ENCODE measurements at places on chromosomes 11 and 22.

GRCh38 chr11:11476971-11477645, 124.1 kb upstream of the CSNK2A3 start:
- DNase-seq: no peak

GRCh38 chr11:133834682-133835592, 10.4 kb downstream of the SPATA19 start:
- DNase-seq: peak; percentile 10

DNA sequence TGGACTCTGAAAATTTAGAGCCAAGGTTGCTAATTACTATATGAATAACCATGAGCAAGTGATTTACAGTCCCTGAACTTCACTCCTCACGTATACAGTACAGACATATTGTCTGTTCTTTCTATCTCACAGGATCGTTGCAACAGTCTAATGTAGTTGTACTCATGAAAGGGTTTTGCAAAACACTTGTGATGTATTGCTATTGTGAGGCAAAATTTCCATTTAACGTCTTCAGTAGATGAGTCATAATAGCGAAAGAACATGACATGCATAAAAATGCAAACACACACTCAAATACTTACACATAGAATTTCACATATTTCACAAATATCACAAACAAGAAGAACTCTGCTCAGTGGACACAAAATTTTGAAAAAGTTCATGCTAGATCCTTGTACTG, 134.6 kb upstream of the TRPC6 start:
- DNase-seq: no peak

GRCh38 chr22:45541382-45541979, 38.8 kb downstream of the FBLN1 start:
- no peak for DNase-seq

DNA sequence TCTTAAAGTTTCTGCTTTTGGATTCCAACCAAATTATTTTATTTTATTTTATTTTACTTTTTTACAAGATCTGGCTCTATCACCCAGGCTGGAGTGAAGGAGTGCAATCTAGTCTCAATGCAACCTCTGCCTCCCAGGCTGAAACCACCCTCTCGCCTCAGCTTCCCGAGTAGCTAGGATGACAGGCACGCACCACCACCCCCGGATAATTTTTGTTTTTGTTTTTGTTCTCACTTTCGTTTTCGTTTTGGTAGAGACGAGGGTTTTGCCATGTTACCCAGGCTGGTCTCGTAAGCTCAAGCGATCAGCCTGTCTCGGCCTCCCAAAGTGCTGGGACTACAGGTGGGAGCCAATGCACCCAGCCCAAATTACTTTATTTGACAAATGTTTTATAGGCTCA, 219.8 kb downstream of the ETS1 start:
- no peak for DNase-seq

DNA sequence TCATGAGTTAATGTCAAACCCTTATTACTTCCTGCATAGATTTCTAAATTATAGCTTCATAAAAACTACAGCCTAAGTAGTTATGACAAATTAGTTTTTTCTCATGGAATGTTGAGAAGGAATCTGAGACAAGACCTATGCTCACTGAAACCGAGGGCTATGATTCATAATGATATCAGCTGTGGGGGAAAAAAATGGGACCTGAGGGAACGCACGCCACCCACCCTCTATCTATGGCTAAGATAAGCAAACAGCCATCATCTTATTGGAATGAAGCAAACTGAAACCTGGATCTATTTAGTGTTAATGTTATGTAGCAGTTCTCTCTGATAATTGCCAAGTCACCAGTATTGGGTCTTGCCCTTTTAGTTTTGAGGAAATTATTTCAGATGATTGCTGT, 906.9 kb upstream of the RAG2 start:
- DNase-seq: no peak

DNA sequence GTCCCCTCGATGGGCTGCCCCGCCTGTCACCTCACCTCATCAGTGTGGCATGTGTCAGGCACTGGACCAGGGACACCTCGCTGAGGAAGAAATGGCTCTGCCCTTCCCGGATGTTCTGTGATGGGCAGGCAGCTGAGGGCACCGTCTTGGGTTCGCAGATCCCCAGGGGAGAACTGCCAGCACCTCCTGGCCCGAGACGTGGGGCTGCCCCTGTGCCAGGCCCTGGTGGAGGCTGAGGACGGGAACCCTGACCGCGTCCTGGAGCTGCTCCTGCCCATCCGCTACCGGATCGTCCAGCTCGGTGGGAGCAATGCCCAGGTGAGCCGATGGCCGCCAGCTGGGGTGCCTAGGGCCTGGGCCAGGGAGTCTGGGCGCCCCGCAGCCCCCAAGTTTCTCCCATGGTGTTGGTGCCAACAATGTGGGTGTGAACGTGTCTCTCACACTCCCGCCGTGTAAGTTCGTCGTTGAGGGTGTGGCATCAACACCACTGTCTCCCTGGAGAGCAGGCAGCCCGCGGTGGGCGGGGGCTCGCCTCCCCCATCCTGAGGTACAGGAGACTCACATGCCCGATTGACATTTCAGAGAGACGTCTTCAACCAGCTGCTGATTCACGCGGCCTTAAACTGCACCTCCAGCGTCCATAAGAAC, 7.3 kb upstream of the GTSE1 start:
- no peak for DNase-seq

GRCh38 chr11:18280438-18281045, 14.5 kb downstream of the SAA1 start:
- no peak for DNase-seq

DNA sequence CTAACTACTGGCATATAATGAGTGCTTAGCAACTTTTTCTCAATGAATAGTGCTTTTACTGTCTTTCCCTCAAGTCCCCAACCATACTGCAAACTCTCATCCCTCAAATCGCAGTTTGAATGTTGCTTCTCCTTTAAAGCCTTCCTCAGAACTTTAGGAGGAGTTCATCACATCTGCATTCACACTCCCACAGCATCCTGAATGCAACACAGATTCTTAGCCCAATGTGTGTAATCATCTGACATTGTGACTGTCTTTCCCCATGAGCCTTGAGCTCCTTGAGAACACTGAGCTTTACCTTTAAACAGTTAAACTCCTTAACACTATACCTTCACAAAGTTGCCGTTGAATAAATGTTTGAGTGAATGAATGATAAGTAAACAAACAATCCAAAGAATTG, 81.7 kb upstream of the FAM181B start:
- DNase-seq: no peak

DNA sequence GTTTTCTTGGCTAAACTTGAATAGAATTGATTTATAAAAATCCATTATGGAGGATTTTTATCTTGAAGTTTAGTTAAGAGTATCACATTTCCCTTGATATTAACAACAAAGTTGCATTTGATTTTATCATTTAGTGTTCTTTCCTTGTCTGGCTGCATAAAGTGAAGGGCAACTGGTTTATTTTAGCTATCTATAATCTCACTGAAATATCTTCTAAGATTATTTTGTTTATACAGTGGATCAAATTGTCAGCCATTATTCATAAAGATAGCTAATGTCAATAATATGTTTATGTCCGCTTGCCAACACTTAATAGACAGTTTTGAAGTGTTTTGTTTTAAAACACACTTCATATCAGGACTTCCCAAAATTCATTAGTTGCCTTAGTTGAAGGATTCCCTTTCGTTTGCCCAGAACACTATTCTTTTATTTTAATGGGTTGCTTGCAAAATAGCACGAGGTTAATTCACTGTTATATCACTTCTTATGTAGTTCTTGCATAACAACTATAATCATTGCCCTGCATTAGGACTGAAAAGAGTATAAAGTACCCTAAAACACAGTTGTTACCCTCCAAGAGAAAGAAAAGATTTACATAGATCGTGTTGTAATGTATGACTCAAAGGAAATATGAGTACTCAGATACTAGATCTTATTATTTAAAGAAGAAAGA, 73.0 kb downstream of the MSANTD4 start:
- DNase-seq: no peak

DNA sequence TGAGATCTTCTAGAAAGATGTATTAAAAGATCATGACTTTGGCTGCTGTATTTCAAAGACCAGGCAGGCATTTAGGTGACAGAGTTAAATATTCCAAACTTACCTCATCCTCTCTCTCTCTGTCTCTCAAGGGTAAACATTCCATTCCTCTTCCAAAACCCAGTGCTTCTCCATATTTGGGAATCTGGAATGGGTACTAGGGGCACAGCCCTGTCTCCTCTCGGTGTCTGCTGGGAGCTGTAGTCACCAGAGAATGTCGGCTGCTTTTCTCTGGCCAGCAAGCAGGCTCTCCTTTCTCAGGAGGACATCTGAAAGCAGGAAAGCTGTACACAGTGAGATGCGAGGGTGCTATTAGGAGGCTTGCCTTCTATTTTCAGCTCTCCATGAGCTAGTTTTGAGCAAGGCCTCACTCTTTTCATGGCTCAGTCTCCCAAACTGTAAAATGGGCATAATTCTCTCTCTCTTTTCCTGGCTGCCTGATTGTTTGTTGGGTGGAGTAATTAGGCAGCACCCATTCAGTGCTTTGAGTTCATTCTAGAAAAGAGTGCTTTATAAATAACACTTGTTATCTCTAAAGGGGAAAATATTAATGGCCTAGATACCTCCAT, 9.3 kb upstream of the PEX26 start:
- DNase-seq: no peak

DNA sequence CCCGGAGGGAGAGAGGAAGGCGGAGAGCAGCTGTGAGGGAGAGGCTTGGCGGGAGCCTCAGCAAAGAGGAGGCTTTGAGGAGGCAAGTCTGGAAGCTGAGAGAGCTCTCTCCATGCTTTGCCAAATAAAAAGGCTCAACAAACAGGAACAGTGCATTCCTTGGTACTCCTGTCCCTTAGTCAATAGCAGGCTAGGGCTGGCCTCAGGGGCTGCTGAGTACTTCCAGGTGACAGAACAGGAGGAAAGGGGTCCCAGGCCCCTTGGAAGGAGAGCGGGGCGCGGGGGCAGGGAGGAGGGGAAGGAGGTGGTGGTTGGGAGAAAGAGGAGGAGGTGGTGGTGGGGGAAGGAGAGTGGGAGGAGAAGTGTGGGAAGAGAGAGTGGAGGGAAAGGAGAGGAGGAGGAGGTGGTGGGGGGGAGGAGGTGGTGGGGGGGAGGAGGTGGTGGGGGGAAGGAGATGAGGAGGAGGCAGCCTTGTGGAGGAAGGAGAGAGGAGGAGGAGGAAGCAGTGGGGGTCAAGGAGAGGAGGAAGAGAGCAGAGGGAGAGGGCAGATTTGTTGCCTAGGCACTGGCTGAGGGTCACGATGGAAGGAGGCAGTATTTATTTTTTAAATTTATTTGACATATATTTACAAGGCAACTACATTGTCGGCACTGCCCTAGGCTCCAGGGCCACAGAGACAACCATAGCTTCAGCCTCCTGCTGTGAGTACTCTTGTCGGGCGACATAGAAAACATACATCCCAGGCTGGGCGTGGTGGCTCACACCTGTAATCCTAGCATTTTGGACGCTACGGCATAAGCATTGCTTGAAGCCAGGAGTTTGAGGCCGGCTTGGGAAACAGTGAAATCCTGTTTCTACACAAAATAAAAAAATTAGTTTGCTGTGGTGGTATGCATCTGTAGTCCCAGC, 74.2 kb upstream of the ZBED5 start:
- no peak for DNase-seq

- no peak for DNase-seq
Measured at GRCh38 chr11:62664405-62665074, 470 bp downstream of the C11orf98 start.

GRCh38 chr11:58179648-58180047, 9.2 kb upstream of the OR9Q2 start:
- no peak for DNase-seq

- DNase-seq: no peak
Measured at GRCh38 chr11:102114032-102114431, 3.8 kb downstream of the YAP1 start.

DNA sequence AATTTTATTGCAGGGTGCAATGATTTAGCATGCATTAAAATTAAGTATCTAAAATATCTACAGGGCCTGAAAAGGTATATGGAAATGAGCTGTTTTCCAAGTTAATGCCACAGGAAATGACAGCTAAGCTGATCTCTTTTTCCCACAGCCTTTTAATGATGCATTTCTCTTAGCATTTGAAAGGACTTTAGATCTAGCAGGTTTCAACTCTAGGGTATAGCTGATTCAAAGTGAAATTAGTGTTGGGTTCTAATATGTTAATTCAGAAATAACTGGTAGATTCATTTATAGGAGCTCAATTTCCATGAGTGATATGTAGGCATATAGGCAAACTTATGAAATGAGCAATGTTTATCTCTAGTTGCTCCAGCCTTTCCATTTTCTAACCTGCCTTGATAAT, 274.2 kb downstream of the CASP12 start:
- DNase-seq: no peak

GRCh38 chr22:50269573-50269969, 609 bp downstream of the MAPK11 start:
- no peak for DNase-seq

DNA sequence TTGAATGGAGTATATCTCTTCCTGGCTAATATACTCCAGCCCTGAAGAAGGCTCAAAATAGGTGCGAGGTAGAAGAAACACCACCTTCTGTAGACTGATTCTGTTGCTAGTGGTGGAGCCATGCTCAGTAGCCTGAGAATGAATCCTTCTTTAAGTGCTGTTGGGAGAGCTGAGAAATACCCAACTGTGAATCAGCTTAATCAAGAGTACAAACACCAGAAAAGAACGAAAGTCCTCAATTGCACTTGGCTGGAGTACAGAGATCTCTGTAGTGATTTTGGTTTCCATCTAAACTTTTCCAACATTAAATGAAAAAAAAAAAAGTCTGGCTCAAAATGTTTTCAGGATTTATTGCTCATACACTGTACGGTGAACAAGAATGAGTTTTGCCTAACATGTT, 619.1 kb downstream of the METTL15 start:
- no peak for DNase-seq

DNA sequence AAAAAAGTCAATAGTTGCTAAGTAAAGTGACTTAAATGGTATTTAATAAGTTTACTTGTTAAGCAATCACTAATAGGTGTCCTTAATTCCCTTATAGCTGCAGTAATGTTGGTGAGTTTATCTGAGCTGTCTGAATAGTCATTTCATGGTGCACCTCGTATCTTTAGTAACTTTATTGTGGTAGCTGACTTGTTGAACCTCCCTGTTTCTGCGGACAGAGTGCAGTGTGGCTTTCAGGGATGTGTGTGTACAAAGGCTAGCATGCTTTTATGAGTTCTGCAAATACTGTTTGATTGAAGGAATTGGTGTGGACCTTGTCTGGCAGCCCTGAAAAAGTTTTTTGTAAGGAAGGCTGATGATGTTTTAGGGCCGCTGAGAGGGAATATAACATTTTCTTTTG, 2.6 kb downstream of the ZNRF3 start:
- DNase-seq: no peak
